CD4-positive, alpha-beta T cell treated with Interleukin-17A for 1 hour (primary cell): ENCODE measurements at places on chromosomes 12 and 14.

DNA sequence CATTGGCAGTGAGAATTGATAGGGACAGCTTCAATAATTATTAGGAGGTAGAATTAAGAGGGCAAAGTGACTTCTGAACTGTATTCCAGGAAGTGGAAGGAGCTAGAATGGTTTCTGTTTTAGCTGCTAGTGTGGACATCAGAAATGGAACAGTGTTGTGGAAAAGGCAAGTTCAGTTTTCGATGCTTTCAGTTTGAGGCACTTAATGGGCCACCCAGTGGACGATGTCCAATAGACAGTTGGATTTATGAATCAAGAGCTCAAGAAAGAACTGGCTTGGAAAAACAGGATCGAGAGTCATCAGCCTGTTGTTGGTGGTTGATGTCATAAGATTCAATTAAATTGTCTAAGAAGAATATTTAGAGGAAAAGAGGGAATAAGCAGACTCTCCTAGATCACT is 136.3 kb downstream of the DYRK2 start:
- DNase-seq = no peak

- DNase-seq = no peak
Observed at GRCh38 chr12:31210541-31210940, 115.4 kb downstream of the SINHCAF start.

DNA sequence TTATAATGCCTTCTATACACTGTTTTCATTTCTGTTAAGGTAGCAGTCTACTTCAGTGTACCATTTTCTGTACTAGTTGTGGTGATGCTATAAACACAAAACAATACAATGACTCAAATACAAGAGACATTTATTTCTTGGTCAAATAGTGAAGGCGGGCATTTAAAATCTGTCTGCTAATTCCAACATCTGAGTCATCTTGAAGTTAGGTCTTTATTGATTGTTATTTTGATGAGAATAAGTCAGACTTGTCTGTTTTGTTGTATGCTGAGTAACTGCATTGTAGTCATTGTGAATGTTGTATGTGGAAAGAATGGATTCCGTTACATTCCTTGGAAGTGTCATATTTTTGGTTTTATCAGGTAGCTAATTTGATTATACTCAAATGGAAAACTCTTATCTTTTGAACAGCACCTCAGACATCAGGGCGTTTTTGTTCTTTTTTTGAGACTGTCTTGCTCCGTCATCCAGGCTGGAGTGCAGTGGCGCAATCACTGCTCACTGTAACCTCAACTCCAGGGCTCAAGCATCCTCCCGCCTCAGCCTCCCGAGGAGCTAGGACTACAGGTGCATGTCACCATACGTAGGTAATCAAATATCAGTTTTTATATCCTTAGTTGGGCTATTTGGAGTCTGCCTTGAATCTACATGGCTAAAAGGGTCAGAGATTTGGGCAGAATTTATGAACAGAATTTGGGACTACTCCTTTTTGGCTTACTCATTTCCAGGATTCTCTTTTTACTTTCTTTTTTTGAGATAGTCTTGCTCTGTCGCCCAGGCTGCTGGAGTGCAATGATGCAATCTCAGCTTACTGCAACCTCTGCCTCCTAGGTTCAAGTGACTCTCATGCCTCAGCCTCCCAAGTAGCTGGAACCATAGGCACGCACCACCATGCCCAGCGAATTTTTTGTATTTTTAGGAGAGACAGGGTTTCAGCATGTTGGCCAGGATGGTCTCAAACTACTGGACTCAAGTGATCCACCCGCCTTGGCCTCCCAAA is 56.8 kb downstream of the PAPLN start:
- no peak for DNase-seq

DNA sequence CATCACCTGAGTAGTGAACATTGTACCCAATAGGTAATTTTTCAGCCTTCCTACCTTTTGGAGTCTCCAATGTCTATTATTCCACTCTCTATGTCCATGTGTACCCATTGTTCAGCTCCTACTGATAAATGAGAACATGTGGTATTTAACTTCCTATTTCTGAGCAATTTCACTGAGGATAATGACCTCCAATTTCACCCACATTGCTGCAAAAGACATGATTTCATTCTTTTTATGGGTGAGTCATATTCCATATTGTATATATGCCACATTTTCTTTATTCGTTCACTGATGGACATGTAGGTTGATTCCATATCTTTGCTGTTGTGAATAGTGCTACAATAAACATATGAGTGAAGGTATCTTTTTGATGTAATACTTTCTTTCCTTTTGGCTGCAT is 16.4 kb upstream of the BTG1 start:
- DNase-seq = no peak

DNA sequence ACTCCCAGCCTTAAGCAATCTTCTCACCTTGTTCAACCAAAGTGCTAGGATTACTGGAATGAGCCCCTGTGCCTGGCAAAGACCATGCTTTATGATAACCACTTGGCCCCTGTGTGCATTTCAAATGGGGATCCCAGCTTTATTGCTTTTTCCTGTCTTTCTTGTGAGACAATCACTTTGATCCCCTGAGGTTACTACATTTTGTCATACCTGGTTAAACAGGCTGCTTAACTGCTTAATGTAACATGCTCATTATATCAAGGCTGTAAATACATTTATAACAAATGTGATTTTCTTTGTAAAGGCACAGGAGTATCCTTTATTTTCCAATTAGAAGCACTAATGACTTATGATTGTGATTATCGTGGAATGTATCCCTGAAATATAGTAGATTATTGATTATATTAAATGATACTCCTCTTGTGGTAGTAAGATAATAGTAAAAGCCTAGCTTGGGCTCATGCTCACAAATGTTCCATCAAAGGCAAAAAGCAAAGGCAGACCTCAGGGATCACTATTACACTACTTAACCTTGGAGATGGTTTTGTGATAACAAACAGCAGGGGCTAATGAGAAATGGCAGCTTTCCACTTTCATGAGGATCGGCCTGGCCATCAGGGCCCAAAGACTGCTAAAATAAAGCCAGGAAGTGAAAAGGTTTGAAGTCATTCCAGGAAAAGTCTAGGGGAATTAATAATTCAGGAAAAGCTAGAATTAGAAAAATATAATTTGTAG is 290.8 kb upstream of the MDGA2 start:
- no peak for DNase-seq

GRCh38 chr14:88599326-88599725 is 36.5 kb downstream of the ZC3H14 start:
- DNase-seq = no peak

GRCh38 chr12:109934026-109934425 is 34.0 kb downstream of the TCHP start:
- peak; percentile 26 for DNase-seq
